ENCODE measurements at places on chromosomes 6 and 20.

DNA sequence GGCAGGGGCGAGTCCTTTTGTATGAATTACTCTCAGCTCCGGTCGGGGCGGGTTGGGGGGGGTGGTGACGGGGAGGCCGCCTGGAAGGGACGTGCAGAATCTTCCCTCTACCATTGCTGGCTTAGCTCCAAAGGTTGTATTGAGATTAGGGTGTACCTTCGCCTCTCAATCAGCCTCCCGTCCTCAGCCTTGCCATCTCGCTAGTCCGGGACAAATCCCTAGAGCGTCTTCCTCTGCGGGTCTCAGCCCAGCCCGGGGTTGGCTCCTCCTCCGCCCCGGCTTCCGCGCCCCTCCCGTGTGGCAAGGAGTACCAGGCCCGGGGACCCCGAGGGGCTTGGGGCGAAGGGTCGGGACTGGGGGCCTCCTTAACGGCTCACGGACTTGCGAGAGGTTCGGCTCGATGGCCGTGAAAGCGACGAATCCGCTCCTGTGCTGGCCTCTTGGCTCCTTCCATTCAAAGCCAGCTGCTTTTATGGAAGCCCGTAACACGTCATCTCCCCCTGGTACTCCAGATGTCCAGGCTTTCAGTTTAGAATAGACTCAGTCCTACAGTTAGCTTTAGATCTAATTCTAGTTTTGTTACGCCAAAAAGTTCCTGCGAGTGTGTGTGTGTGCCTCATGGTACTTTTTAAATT is 636 bp upstream of the EEF1A1 start:
- no peak for DNase-seq

DNA sequence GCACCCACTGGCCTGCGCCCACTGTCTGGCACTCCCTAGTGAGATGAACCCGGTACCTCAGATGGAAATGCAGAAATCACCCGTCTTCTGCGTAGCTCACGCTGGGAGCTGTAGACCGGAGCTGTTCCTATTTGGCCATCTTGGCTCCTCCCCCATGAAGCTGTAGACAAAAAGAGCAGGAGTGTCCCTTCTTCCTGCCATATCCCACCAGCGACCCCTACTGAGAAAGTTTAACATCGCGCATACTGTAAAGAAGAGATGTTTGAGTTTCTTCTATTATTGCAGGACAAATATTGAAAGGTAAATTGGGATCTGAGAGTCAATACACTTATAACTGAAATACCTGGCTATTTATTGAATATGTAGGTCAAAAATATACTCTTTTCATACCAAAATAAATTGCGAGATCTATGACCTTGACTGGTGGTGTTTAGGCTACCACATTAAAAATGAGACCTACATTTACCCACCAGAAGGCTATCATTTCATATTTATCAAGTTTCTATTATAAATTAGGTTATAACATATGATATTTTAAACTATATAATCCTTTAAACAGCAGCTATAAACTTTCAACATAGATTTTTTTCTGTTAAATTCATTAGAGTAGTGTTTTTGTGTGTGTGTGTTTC is 586.3 kb downstream of the HTR1B start:
- no peak for DNase-seq

- no peak for DNase-seq
Measured at GRCh38 chr6:1766654-1767053, 156.9 kb downstream of the FOXC1 start.

- no peak for DNase-seq
Measured at GRCh38 chr6:137241481-137242038, 22.4 kb upstream of the IFNGR1 start.

- no peak for DNase-seq
Measured at GRCh38 chr20:35172434-35172806, 548 bp downstream of the PROCR start.

GRCh38 chr6:157220485-157220884 is 102.8 kb downstream of the TMEM242 start:
- DNase-seq, result no peak

DNA sequence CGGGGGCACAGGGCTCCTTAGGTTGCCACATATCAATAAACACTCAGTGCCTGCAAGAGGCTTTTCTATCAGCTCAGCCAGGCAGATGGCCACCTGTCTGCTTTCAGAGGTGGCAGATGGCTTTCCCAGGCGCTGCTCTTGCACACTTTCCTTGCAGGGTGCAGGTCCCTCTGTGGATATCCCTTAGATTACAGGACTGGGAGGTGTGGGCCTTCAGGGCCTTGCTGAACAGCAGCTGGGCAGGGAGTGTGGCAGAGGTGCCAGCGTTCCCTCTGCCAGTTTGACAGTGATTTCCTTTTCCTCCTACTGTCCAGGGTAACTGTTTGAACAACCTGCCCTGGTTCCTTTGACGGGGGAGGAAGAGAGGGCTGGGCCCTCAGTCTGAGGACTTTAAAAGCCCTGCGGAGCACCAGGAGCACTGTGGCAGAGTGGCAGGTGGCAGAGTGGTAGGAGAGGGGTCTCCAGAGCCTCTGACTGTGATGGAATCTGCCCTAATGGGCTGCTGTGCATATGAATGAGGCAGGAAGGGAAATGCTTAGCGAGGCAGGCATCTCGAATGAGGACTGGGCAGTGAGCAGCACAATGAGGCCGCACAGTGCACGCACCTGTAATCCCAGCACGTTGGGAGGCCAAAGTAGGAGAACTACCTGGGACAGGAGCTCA is 34.2 kb downstream of the ABHD12 start:
- DNase-seq, result no peak

DNA sequence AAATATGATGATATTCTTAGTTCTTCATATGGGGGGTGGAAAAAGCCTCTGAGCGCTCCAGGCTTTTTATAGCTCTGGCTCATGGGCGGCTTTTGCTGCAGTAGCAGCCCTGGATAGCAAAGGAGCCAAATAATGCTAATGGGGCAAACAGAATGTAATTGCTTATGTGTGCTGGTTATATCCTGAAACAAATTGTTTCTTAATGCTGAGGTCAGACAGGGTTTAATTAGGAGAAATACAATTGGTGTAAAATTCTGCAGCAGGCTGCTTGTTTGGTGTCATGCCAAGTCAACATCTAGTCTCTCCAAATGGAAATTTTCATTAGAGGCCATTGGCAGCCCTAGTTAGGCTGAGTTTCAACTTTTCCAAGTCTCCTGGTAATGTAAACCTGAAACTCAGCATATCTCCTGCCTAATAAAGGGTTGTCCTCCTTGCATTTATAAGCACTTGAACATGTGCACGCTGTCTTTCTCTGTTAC is 530.1 kb upstream of the NOX3 start:
- no peak for DNase-seq

DNA sequence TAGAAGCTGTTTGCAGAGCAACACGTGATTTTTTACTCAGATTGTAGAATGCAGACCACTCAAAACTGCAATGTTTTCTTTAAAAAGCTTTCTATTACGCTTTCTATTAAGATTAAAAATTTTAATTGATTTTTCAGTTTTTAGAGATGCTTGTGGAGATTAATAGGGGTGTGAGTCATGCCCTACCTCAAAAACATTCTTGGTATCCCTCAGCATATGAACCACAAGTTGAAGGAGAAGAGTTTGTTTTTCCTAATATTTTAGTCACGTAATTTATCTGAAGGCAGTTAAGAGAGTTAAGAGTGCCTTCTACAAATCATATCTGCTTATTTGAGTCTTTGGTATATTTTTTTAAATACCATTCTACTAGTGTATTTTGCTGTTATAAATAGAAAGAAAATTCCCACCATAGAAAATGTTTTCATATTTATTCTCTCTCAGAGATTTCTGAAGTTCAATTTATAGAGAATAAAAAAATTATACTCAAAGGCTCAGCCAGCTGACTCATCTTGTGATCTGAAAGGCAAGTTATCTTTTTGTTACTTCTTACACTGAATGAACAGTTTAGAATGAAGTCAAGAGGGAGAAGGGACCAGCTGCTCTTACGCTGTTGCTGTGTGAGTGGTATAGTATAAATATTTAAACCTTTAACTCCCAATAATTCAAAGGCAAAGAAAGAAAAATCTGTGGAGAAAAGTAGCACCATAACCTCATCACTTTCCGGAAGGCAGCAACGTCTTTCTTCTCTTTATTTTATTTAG is 7.6 kb downstream of the RIPOR2 start:
- DNase-seq, result no peak

DNA sequence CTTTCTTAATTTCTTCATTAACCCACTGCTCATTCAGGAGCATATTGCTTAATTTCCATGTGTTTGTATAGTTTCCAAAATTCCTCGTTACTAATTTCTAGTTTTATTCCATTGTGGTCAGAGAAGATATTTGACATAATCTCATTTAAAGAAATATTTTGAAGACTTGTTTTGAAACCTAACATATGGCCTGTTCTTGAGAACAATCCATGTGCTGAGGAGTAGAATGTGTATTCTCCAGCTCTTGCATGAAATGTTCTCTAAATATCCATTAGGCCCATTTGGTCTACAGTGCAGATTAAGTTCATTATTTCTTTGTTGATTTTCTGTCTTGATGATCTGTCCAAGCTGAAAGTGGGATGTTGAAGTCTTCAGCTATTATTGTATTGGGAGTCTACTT is 251.7 kb downstream of the ALDH8A1 start:
- DNase-seq, result no peak

GRCh38 chr20:44752099-44752931 is 6.7 kb downstream of the KCNK15 start:
- DNase-seq, result no peak

DNA sequence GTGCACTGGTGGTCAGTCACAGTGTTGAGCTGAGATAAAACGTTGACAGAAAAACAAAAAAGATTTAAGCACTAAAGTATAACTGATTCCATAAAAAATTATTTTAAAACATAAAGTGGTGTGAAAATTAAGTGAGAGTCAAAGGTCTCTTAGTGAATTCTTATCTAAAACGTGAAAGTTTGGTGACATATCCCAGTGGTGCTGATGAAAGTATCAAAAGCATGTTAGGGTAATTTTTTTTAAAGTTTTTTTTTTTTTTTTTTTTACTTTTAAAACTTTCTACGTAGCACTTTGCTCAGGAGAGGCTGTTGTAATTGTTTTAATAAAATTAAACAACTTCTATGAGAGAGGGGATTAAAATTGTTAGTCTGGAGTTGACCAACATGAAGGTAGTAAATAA is 65.6 kb upstream of the TMEM30A start:
- no peak for DNase-seq

GRCh38 chr6:31058128-31058894 is 48.0 kb downstream of the MUC22 start:
- DNase-seq, result no peak

GRCh38 chr6:70668499-70668812 is 773 bp downstream of the SMAP1 start:
- DNase-seq, result no peak

GRCh38 chr6:79466207-79466834 is 70.9 kb downstream of the LCA5 start:
- DNase-seq, result no peak

DNA sequence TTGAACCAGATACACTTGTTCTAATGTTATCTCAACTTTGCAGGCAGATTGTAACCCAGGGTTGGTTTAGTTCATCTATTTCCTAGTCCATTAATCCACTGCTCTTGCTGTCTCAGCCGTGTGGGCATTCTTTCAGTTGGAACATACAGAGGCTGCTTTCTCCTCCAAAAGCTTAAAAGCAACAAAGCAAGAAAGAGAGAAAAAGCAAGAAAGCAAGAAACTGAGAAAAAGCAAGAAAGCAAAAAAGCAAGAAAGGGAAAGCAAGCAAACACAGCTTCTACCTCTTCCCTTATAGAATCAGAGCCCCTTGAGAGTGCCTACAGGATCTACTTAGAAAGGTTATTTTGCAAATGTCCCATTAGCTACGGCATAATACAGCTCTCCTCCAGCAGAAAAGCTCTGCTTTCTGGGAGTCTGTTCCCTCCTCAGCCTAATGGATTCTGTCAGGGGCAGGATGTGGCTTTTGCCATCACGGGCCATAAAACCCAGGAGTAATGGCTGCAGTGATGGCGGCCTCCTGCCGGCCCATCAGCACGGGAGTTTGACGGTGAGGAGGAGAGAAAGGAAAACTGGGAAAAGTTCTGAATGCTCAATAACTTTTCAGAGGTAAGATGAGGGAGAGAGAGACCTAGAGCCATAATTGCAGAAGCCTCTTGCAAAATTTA is 156.8 kb upstream of the JARID2 start:
- no peak for DNase-seq

GRCh38 chr6:131635384-131636340 is 1.4 kb upstream of the ENPP3 start:
- no peak for DNase-seq

DNA sequence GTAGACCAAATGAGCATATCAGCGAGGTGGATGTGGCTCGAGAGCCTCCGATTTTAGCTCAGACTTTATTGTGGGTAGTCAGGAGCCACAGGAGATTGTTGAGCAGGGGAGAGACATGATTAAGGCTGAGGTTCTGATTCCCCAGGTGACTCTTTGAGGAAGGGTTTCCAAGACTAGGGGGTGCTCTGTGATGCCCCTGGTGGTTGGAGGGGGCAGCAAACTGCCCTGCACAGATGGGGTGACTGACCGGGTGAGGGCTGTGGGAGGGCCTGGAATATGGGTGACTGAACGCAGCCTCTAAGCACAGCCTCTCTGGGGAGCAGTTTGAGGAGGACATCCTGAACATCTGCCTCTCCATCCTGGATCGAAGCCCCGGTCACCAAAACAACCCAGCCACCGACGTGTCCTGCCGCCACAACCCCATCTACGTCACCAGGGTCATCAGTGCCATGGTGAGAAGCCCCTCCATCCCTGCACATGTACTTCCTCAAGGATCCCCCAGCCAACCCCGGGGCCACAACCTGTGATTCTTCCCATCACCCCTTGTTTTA is 17.0 kb downstream of the TGM6 start:
- no peak for DNase-seq

GRCh38 chr6:104019075-104019753 is 840.5 kb downstream of the HACE1 start:
- DNase-seq, result no peak

GRCh38 chr6:126182650-126183311 is 157.1 kb upstream of the CENPW start:
- DNase-seq, result no peak

DNA sequence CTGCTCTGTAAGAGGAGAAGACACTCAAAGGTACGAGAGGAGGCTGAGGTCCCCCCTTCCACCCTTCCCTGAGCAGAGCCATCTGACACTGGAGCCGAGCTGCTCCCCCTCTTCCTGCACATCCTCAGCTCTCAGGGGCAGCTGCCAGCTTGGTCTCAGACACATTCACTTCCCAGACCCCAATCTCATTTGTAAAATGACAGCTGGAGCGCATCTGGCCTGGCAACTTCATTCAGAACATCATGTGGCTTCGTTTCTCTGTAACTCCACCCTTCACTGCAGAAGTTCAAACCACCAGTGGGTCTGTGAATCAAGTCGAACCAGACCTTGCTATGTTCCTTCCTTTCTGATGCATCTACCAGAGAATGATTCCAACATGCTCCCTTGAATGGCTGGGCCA is 145.6 kb upstream of the CDH4 start:
- DNase-seq, result no peak

GRCh38 chr6:3117912-3118352 is 579 bp upstream of the BPHL start:
- no peak for DNase-seq

GRCh38 chr20:45269754-45270270 is 15.4 kb upstream of the SLPI start:
- DNase-seq, result no peak
